ENCODE measurements at places on chromosomes 5 and 9. TPM values are rescaled to one million over a fixed set of nuclear protein-coding genes. Genes with fewer than 3 reads are reported as not detected.

CDX1 gene
- total RNA-seq, result 0.62 TPM

ARHGEF39 gene
- total RNA-seq, result 21.4 TPM

INSL6 gene
- total RNA-seq, result not detected

GFPT2 gene
- total RNA-seq, result 125 TPM

KCNV2 gene
- 1.4 TPM for total RNA-seq

PIK3R1 gene
- total RNA-seq, result 19.8 TPM

SPINK7 gene
- not detected for total RNA-seq

CACNA1B gene
- 2.3 TPM for total RNA-seq

PDE6A gene
- total RNA-seq, result not detected

FAM151B gene
- not detected for total RNA-seq

HRH2 gene
- 5.5 TPM for total RNA-seq

SFXN1 gene
- 104 TPM for total RNA-seq

GRM6 gene
- not detected for total RNA-seq

MEIKIN gene
- total RNA-seq, result not detected

SLCO6A1 gene
- not detected for total RNA-seq

CCDC180 gene
- 6.2 TPM for total RNA-seq

FRMD3 gene
- total RNA-seq, result 0.10 TPM

TEX53 gene
- not detected for total RNA-seq

OR13F1 gene
- not detected for total RNA-seq

CEMIP2 gene
- 21.8 TPM for total RNA-seq

SHISAL2B gene
- total RNA-seq, result 15.4 TPM

CDH10 gene
- 0.33 TPM for total RNA-seq

OCLN gene
- total RNA-seq, result 39.9 TPM

PDZD2 gene
- 3.6 TPM for total RNA-seq

IL5 gene
- not detected for total RNA-seq

FCN2 gene
- not detected for total RNA-seq

GABRA6 gene
- total RNA-seq, result not detected

SLC25A2 gene
- 0.14 TPM for total RNA-seq

SLC6A18 gene
- not detected for total RNA-seq

SLIT3 gene
- total RNA-seq, result 0.97 TPM

CCDC152 gene
- 6.6 TPM for total RNA-seq

TNFSF15 gene
- not detected for total RNA-seq

MAMDC2 gene
- total RNA-seq, result 5.4 TPM

SLC6A3 gene
- 0.07 TPM for total RNA-seq

GARIN3 gene
- total RNA-seq, result not detected

CRHBP gene
- 2.3 TPM for total RNA-seq

PCDHB11 gene
- total RNA-seq, result 0.18 TPM

PSD2 gene
- total RNA-seq, result 0.10 TPM

PCDHA10 gene
- total RNA-seq, result 0.11 TPM

IFNA2 gene
- not detected for total RNA-seq

ANGPTL2 gene
- total RNA-seq, result 8.3 TPM

KIF24 gene
- total RNA-seq, result 4.5 TPM

NRG2 gene
- total RNA-seq, result 0.24 TPM

MPDZ gene
- 22.2 TPM for total RNA-seq

TSSK1B gene
- total RNA-seq, result not detected

Data from H7 (cell line).